ENCODE measurements at places on chromosomes 12 and 14.

DNA sequence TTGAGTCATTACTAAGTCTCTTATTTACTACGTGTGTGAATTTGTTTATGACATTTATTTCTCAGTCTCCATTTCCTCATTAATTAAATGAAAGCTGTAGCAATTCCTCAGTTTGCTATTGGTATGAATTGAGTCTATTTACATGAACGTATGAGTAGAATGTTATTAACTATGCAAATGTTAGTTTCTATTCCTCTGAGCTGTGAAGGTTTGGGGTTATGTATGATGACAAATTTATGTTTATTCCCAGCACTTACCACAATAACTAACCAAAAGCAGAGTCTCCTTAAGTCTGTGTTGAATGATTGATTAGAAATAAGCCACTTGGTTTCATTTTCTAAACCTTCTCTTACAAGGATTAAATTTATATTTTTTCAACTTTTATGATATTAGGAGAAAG lies 1340.9 kb downstream of the FSCB start:
- DNase-seq: no peak

DNA sequence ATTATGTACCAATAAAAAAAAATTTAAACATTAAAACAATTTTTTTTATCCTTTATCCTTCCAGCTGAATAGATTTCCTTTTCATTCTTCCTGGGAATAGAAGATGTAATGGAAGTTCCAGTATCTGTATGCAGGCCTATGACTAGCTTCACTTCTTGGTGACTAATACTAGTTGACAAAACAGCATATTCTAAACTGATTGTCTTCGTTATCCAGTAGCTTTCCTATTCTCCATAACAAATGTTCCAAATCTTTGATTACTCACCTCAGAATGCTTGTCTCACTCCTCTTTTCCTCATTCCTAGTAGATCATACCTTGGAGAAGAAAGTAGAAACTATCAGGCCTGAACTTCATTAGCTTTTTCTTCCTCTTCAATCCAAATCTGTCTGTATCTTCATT lies 70.7 kb downstream of the PLEKHA5 start:
- DNase-seq: no peak

DNA sequence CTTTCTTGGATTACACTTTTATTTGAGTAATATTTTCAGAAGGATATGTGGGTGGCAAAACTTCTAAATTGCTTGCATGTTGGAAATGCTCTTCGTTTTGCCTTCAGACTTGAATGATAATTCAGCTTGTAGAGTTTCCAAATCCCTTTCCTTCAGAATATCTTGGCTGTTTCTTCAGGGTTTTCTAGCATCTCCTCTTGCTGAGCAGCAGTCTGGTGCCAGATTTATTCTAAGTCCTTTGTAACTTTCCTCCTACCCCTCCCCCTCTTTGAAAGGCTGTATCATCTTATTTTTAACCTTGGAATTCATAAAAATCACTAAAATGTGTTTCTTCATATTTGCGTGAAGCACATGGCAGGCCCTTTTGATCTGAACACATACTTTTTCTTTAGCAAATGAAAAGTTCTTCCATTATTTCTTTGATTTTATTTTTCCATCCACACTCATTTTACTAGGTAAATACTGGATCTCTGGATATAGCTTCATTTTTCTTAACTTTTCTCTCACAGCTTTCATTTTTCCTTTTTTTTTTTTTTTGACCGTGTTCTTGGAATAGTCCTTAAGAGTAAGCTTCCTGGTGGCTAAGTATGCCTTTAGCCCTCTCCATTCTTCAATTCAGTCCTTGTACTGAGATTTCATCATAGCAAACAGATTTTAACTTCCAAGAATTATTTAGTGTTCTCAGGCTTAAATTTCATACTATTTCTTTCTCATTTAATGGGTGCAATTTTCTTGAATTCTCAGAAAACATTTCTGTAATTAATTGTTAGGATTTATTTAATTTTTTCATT lies 102.0 kb downstream of the SLC38A4 start:
- no peak for DNase-seq

DNA sequence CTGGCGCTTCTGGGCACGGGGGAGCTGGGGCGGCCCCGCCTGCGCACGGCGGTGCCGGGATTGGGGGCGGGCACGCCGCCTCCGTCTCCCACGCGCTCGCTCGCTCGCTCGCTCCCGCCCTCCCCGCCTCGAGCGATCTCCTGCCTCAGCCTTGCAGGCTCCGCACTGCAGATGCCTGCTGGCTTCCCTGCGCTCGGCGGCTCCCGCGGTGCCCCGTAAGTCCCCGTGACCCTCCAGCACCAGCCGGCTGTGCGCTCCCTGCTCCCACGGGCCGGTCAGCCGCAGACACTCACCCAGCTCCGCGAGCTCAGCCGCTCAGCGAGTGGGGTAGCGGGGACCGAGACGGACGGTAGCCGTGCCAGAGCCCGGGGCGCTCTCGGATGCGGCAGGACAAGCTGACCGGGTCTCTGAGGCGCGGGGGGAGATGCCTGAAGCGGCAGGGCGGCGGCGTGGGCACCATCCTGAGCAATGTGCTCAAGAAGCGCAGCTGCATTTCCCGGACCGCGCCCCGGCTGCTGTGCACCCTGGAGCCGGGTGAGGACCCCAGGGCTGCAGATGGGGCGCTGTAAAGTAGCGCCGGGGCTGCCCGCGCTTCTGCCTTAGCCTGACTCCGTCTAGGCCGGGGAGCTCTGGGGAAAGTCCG lies at the start of gene TBC1D30:
Gene TBC1D30 (plus strand): TSS at position 148 of the 643 bp plus-strand sequence. CDS start 233 bp downstream, at position 381.
- DNase-seq: no peak

GRCh38 chr12:3622021-3622821 lies 130.7 kb downstream of the CRACR2A start:
- DNase-seq: no peak

- DNase-seq: no peak
Observed at GRCh38 chr12:65139389-65139788, 18.3 kb upstream of the WIF1 start.

GRCh38 chr14:51185180-51185579 lies 54.9 kb upstream of the TMX1 start:
- DNase-seq: no peak

DNA sequence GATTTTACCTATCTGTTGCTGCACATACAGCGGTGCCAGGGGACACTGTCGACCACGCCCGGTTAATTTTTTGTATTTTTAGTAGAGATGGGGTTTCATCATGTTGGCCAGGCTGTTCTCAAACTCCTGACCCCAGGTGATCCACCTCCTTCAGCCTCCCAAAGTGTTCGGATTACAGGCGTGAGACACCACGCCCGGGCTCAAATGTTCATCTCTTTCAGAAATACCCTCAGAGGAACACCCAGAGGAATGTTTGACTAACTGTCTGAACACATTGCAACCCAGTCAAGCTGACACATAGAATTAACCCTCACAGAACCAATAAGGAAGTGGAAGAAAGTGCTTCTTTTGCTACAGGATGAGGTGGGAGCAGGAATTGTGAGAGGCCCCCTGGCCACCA lies 15.0 kb upstream of the ETFBKMT start:
- no peak for DNase-seq

- DNase-seq: no peak
Observed at GRCh38 chr12:12917517-12917916, 26.2 kb downstream of the GPRC5A start.

DNA sequence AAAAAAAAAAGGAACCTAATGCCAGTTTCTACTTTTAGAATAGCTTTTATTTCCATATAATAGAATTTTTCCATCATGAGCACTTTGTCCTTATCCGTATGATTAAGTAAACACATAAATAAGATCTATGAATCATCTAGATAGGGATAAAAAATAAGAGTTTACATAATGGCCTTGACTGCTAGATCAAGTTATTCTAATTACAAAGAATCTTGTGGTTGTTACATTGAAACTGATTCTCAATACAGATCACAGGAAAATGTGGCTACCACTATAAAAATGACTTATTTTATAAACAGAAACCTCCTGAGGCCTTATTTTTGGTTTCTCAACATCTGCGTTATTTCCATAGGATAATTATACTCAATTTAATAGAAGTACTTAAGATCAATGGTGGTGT lies 34.4 kb upstream of the NDUFA12 start:
- DNase-seq: no peak

DNA sequence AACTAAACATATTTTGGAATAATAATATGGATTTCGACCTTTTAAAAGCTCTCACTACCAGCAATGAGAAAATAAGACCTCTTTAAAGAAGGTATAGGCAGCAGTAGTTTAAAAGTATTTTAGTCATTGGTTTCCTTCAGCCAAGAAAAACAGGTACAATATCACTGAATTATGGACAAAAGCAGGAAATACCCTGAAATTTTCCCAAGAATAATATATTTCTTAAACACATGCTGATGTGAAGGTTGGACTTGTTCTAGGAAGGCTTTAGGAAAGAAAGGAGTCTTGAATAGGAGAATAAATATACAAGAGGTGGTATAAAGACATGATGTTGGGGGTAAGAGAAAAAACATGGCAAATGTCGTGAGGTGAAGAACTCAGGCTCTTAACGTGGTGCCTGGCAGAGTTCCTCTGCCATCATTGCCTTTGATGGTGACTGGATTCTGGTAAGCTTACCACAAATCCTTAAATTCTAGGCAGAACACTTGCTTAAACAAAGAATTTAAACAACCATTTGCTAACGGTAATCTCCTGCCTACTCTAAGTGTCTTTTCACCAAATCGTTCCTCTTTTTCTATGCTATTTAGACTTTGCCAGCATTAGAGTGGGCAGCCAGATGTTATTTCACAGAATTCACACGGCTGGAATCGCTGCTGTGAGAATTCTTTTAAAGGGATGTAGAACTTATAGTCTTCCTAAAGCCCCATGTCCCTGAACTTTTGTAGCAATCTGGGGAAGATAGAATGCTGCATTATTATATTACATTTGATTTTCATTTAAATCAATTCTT lies 11.9 kb upstream of the NUDT4 start:
- no peak for DNase-seq

DNA sequence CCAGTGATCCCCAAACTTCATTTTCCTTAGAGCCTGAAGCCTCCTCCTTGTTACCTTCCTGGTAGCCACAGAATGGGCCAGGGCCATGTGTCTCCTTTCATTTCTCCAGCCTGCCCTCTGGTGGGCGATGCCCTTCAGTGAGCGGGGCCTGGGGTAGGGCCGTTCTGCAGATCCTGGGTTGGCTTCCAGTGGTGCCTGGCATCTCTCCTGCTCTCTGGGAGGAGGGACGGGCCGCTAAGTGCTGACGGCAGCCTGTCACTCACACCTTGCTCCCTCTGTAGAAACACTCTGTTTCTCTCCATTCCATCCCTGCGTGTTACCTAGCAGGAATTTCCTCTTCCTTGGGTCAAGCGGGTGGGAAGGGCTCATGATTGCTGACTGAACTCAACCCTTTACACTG lies 232.1 kb downstream of the CACNA1C start:
- DNase-seq: no peak

GRCh38 chr12:84698576-84699333 lies 213.8 kb downstream of the SLC6A15 start:
- no peak for DNase-seq

GRCh38 chr12:74732826-74733225 lies 195.2 kb downstream of the ATXN7L3B start:
- no peak for DNase-seq

GRCh38 chr12:79782172-79782900 lies 91.6 kb upstream of the PAWR start:
- DNase-seq: no peak

GRCh38 chr14:51744372-51745130 lies 92.8 kb downstream of the FRMD6 start:
- DNase-seq: no peak

GRCh38 chr12:120536064-120536791 lies 2.1 kb downstream of the RNF10 start:
- DNase-seq: no peak

- no peak for DNase-seq
Observed at GRCh38 chr12:111035578-111036301, 115.4 kb upstream of the MYL2 start.

- no peak for DNase-seq
Observed at GRCh38 chr14:99035268-99035667, 236.7 kb downstream of the BCL11B start.

GRCh38 chr12:55072083-55072482 lies 52.3 kb downstream of the NEUROD4 start:
- DNase-seq: peak; percentile 61

- no peak for DNase-seq
Observed at GRCh38 chr12:122063694-122064024, 14.9 kb upstream of the MLXIP start.

DNA sequence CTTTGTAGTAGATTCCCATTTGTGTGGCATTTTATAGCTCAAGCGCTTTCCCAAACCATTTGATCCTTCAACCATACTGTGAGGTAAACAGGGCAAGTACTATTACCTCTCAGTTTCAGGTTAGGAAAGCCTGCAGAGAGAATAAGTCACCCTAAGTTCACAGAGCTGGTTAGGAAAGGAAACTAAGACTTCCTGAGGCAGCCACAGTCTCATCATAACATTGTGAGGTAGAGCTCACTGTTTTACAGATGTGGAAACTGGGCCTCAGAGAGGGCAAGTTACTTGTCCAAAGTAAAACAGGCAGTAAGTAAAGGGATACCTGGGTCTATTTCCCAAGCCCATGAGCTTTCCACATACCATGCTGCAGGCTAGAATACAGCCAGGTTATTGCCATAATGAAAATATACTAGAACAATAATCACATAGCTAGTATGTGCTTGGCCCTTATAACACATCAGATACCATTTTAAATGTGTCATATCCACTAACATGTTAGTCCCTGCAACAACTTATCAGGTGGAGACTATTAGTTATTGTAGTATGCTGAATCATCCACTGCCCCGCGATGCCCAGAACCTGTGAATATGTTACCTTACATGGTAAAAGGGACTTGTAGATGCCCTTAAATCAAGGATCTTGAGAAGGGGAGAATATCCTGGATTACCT lies 150.9 kb upstream of the GRIP1 start:
- no peak for DNase-seq

GRCh38 chr12:109678719-109679118 lies 34.9 kb upstream of the FAM222A start:
- no peak for DNase-seq

GRCh38 chr14:102911541-102911951 lies 10.9 kb upstream of the AMN start:
- DNase-seq: no peak

- no peak for DNase-seq
Observed at GRCh38 chr12:61412201-61412600, 848.0 kb upstream of the USP15 start.

DNA sequence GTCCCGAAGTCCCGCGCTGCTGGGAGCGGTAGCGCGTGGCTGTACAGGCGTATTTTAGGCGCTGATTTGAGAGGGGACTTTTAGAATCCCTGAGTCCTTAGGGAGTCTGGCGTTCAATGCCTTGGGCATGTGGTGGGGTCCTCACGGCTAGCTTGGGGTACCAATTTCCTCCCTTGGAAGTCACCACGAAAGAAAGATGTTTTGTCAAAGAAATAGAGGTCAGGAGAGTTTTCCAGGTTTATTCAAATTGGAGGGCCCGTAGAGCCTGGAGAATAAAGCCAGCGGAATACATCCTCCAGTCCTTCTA lies 63.9 kb downstream of the KLHL28 start:
- DNase-seq: no peak

Measured in effector CD8-positive, alpha-beta T cell (primary cell).